NCI-H526 (cell line): ENCODE measurements at places on chromosomes 5 and 9.

DNA sequence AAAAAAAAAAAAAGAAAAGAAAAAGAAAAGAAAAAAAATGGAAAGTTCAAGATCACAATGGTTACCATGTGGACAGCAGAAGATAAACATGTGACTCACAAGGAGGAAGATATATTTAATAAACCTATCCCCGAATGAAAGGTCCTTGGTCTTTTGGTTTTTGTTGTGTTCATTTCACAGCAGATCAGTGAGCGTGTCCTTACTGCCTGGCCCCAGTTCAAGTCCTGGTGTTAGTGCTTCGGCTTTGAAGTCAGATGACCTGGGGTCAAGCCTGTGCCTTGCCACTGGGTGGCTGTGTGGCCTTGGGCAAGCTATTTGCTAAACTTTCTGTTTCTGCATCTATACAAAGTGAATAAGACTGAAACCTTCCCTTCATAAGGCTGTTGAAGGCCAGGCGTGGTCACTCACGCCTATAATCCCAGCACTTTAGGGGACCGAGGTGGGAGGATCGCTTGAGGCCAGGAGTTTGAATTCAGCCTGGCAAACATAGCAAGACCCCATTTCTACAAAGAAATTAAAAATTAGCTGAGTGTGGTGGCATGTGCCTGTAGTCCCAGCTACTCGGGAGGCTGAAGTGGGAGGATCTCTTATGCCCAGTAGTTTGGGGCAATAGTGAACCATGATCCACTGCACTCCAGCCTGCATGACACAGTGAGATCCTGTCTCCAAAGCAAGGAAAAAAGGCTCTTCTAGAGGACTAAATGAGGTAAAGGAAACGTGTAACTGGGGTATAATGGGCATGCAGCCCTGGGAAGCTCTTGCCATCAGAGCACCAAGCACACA is 94.5 kb upstream of the SPATA31D4 start:
- DNase-seq, result no peak

- DNase-seq, result peak; percentile 80
Measured at GRCh38 chr9:9997585-9997984, 615.2 kb downstream of the PTPRD start.

- peak; percentile 28 for DNase-seq
Measured at GRCh38 chr5:91074615-91075014, 308.5 kb downstream of the ARRDC3 start.

DNA sequence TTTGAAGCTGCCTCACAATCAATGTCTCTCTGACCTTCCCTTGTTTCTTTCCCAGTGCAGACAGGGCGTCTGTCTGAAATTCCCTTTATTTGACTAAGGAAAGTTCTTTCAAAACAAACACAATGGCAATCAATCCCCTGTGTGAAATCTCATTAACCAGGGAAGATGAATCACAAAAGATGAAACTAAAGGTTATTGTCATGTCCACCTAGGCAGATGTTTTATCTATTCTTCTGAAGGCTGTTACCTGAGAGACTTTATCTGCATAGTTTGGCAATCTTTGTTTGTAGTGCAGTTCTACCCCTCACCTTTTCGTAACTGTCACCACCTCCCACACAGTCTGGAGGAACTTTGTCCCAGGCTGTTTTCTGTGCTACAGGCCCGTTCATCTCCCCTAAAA is 217.5 kb upstream of the RIOK2 start:
- DNase-seq, result no peak

- no peak for DNase-seq
Measured at GRCh38 chr5:156326718-156327259, at the start of gene SGCD. Gene SGCD (plus strand): TSS chr5:156327164.
